ENCODE measurements at places on chromosomes 16 and 17.

DNA sequence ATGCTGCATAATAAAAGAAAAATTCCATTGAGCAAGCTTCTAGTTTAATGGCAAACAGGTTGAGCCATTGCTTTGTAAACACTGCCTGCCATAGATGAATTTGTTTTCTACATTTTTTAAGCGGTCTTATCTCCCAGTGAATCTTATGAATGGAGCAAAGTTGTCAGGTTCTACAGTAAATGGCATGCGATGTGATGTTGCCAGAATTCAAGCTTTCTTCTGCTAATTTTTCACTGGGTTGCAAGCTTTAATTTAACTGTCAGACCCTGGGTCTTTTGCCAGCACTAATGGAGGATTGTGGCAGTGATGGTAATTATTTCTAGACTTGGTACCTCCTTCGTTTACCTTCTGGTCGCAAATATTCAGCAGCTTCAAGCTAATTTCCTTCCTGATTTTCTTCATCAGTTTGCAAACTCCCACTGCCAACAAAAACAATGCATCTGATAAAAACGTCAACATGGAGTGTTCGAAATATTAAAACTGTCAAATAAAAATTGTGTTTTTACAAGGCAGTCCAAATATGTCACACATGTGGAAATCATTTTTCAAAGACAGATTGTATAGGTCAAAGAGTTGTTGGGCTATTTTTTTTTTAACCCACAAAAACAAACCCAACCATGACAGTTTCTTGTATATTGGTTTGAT is 274.2 kb upstream of the ERCC4 start:
- DNase-seq, result no peak

DNA sequence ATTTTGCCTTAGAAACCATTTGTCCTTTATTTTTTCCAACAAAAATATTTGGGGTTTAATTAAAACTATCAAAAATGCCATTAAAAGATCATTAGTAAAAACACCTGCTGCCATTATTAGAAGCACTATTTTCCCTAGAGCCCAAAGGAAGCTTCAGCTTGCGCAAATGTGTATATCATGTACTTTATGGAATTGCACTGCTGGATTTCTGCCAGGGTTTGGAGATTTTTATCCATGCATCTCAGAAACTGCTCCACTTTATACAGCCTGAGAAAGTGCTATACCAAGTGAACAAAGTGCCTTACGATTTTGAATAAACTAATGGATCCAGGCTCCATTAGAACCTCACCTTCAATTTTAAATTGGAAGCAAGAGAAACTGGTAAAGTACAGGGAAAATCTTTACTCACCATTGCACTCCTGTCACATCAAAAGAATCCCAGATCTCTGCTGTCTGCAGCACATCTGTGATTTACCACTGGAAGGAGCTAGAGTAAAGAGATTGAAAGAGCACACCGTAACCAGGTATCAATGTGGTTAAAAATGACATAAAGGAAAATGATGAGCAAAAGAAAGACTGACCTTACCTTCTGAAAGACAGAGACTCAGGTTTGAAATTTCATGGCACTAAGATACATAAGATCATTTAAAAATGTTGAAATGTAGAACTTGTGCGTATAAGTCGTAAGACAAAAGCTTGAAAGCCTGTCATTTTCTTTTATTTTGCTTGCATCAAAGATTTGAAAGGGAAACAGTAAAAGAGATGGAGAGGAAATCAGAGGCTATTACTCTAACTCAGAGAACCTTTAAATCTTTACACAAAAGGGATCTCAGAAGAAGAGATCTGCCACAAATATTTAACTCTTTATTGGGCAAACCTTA is 678.1 kb upstream of the GOT2 start:
- DNase-seq, result no peak

GRCh38 chr17:43439041-43439440 is 40.2 kb downstream of the ARL4D start:
- DNase-seq, result no peak

DNA sequence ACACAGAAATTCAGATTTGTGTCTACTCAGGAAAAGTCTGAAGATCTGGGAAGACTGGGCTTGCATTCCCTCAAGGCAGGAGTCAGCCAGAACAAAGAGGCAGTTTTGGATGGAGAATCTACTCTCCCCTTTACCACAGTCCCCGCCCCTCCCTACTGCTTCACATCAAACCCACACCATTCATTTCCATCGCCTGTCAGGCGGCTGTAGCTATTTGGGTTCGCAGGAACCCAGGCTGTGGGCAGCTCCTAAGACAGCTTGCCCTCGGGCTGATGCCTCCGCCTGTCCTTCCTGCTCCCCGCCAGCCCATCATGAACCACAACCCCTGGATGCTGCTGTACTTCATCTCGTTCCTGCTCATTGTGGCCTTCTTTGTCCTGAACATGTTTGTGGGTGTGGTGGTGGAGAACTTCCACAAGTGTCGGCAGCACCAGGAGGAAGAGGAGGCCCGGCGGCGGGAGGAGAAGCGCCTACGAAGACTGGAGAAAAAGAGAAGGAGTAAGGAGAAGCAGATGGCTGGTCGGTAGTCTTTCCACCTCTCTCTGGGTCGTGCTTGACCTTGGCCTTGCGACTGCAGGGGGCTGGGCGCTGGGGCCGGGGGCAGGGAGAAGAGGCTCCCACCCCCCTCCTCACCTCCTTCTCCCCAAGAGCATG is 27.0 kb upstream of the ABCC3 start:
- DNase-seq, result no peak

DNA sequence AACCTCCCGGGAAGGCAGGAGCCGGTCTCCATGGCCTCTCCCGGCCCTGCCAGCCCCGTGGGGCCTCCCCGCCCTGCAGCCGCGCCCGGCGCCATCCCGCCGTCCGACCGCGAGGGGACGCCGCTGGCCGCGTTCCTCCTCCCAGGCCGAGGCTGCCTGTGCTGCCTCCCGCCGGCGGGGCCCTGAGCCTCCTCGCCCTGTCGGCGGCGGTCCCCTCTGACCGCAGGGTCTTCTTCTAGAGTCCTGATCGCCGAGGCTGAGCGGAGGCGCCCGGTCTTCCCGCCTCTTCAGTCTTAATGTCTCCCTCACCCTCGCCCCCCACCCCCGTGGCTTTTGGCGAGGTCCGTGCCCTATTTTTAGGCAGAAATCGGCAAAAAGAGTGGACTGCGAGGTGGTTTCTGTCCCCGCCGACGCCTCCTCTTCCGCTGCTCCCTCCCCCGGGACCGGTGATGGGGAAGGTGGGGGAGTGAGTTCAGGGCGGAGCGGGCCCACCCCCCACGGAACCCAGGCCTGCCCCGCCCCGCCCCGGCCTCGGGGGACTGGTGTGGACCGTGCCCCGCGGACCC is 794 bp upstream of the CPNE7 start:
- no peak for DNase-seq

DNA sequence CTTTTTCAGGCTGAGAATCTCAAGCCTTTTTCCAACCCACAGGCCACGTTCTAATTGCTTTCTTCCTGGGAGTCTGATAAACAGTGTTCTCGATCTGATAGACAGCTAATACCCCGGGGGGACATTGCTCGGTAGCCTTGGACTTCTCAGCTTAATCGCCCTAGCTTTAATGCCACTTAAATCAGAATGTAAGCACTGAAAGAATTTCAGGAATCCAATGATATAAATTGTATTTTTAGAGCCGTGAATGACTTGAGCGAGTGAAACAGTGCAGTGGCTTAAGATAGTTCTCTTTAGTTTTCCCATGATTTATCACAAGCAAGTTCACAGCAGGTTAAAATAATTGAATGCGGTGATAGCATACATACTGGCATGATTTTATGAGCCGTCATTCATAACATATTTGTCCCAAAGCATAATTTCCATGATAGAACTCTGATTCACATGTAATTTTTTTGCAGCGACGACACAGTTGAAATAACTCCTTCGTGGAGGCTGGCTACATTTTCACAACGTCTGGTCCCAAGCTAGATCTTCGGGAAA is 116.1 kb upstream of the MYOCD start:
- DNase-seq, result no peak

GRCh38 chr16:57577691-57578224 is 35.3 kb downstream of the ADGRG5 start:
- no peak for DNase-seq

- DNase-seq, result no peak
Measured at GRCh38 chr16:11211977-11212797, 43.8 kb downstream of the SOCS1 start.

GRCh38 chr17:27782791-27783206 is 17.5 kb downstream of the NOS2 start:
- no peak for DNase-seq

DNA sequence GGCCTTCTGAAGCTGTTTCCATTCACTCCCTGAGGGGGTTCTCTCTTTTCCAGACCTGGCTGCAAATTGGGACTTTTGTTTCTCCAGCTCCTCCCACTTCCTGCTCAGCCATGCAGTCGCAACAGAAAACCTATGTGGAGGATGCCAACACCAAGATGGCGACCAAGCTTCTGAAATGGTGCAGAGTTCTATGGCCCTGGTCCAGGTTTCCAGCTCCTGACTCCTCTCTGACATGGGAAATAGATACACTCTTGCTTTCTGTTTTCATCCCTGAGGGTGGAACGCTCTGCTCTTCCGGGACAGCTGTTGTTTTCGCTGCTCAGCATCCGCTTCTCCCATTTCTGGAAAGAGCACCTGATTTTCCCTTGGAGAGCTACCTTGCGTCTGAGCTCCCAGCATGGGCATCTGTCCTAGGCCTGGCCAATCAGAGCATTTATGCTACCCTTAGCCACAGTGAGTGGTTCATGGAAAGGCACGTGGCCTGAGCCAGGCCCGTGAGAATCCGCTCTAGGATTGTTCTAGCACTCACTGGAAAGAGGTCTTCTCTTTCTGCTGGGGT is 8.1 kb downstream of the GPRC5B start:
- DNase-seq, result no peak

DNA sequence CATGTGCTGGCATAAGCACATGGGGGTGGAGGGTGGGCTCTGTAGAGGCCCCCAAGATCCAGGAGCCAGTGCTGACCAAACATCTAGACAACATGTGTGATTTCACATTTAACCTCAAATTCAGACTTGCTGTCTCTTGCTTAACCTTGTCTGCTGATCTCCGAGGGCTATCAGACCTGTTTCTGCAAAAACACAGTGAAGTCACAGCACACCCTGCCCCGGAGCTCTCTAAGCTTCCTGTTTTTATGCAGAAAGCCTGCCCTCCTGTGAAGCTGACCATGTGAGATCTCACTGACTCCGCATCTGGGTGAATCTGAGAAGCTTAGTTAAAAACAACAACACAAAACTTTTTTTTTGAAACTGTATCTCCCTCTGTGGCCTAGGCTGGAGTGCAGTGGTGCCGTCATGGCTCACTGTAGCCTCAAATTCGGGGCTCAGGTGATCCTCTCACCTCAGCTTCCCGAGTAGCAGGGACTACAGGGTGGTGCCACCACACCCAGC is 6.6 kb upstream of the DPEP2 start:
- DNase-seq, result no peak

- no peak for DNase-seq
Measured at GRCh38 chr16:76360404-76360803, 83.2 kb downstream of the CNTNAP4 start.

DNA sequence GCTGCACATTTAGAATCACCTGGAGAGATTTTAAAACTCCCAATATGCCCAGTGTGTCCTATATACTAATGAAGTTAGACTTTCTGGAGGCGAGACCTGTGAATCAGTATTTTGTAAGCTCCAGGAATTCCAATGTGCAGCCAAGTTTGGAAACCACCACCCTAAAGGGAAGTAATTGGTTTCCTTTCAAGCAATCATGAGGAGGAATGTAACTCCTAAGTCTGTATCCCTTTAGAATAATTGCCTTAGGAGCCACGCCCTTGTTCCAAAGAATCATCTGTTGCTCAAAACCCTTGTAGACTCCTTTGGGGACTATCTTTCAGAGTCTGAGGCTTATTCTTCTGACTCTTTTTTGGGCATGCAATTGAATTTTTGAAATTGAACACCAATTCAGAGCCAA is 84.4 kb downstream of the DNAH9 start:
- no peak for DNase-seq

GRCh38 chr17:64064331-64064730 is 43.9 kb upstream of the ICAM2 start:
- DNase-seq, result no peak

DNA sequence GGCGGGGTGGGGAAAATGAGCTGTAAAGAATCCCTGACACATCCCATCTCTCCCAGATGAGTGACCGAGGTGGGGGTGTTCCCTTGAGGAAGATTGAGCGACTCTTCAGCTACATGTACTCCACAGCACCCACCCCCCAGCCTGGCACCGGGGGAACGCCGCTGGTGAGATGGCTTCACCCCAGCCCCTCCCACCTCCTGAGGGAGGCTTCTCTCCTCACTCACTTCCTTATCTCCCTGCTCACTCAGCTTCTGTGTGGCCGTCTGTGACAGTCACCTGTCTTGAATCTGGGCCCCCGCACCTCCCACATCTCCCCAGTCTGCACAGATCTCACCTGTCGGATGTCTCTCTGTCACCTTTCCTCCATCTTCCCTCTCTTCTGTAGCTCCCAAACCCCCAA is 13.4 kb downstream of the PDK2 start:
- no peak for DNase-seq

GRCh38 chr17:74368341-74369081 is 1.2 kb downstream of the GPR142 start:
- DNase-seq, result peak; percentile 65

DNA sequence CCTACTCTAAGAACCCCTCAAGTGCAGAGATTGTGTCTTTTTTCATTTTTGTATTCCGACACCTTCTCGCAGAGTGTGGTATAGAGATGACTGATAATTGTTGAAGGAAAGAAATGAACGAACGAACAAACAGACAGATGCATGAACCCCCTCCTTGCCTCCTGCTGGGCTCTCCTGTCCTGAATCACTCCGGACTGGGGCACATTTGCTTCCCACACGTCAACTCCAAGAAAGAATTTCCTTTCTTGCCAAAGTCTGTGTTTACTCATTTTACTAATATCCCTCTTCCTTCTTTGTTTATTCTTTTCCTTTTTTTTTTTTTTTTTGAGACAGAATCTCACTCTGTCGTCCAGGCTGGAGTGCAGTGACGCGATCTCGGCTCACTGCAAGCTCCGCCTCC is 37.5 kb upstream of the BHLHA9 start:
- DNase-seq, result no peak

GRCh38 chr17:48244121-48244711 is 136.7 kb downstream of the SNX11 start:
- DNase-seq, result no peak

GRCh38 chr16:3716831-3717234 is 491 bp downstream of the TRAP1 start:
- DNase-seq, result no peak

DNA sequence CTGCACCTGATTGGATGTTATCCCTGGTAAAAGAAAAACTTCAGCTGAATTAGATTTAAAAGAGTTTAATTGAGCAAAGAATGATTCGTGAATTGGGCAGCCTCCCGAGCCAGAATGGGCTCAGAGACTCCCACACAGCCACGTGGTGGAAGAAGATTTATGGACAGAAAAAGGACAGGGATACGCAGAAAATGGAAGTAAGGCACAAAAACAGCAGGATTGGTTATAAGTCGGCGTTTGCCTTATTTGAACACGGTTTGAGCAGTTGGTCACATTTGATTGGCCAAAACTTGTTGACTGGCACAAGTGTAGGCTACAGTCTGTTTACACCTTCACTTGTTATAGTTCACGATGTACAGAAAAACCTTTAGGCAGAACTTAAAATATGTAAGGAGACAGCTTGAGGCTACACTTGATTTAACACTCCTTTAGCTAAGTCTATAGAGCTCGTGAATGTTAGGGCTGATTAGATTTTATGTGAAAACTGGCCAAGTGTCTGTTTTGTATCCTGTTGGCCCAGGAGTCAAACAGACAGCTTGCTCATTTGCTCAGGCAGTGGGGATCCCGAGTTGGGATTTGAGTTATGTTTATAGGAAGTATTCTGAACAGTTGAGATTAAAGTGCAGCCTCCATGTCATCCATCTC is 119.5 kb upstream of the SHISA6 start:
- DNase-seq, result no peak

GRCh38 chr16:56305956-56306565 is 114.8 kb downstream of the GNAO1 start:
- DNase-seq, result no peak

- no peak for DNase-seq
Measured at GRCh38 chr17:77502626-77503292, 362.0 kb downstream of the SEC14L1 start.

All from nucleus accumbens (tissue), 56 donors.